ENCODE measurements at places on chromosomes 4 and X. TPM values are rescaled to one million over a fixed set of nuclear protein-coding genes. Genes with fewer than 3 reads are reported as not detected.

GRCh38 chr4:17058916-17059741 lies 160.7 kb upstream of the LDB2 start:
- peak; percentile 95 for DNase-seq

DNA sequence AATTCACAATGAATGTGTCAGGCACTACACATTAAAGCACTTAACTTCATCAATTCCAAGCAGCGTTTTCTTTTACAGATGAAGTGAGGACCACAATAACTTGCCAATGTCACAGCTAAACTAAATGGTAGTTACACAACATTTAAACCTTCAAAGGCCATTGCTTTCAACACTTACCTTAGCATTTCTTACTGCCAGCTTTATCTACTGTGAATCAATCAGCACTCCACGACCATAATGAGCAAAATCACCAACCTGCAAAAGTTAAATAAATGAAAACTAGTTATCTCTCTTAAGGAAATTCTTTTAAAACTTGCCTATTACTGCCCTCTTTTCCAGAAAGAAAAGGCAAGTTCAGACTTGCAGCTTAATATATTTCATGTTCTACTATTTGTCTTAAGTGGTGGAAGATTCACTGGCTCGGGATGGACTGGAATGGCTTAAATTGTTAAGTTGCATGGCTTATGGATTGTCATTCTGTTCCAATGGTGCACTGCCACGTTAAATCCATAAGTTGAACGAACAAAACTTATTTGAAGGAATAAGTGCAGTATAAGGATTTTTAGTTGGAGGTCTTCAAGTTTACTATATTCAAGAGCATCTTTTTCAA lies 8.3 kb downstream of the RBMX start:
- no peak for DNase-seq

- DNase-seq, result no peak
Observed at GRCh38 chr4:174999407-174999806, 81.2 kb downstream of the ADAM29 start.

DNA sequence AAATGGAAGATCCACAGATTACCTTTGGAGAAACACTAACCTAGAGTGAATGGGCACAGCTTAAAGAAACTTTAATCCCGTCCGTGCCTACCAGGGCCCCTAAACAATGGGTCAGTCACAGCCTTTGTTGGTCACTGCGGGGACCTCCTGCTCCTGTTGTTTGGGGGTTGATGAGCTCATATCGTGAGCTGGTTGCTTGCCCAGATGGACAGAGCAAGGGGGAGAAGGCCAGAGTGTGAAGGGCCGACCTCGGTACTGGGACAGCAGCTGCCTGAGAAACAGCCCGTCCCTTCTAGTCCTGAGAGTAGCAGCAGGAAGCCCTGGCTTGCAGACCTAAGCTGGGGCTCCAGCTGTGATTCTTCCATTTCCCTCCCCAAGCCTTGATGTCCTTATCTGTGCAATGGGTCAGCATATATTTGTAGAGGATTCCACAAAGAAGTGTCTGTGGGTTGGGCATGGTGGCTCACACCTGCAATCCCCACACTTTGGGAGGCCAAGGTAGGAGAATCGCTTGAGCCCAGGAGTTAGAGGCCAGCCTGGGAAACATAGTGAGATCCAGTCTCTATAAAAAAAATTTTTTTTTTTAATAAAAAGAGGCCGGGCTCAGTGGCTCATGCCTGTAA lies 69.6 kb upstream of the SLC34A2 start:
- DNase-seq, result no peak

Gene PAGE2
- not detected for total RNA-seq

Measured in muscle of leg (tissue), 16 donors.